ENCODE measurements at places on chromosomes 5 and 9.

DNA sequence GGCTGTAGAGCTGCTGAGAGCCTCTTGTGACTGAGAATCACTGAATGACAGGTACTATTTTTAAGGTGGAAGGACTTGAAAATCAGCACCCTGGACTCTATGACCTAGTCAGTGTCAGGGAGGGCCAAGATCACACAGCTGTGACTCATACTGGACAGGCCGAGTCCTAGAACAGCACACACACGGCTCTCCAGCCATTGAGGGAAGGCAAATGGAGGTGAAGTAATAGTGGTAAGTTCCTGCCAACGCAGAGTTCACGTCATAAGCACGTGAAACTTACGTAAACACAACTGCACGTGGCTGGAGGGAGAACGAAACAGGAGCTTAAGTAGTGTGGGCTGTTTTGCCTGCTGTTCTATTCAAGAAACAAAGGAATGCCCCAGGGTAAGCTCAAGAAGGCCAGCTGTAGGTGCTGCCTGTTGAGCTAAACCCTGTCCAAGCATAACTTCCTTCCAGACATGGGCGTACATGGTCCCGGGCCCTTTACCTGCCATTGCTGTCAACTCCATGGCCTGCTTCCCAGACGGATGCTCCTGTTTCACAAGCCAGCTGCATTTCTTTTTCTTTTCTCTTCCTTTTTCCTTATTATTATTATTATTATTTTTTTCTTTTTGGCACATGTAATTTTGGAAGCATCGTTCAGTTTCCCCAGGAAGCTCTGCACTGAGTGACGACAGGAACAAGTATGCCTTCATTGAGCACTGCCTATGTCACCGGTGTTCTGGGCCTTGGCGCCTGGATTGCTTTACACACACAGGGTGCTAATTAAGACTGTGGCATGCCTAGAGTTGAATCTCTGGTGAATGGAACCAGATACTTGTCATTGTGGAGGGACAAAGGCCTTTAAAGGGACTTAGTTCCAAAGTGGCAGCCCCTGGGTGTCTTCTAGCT lies 10.2 kb upstream of the LCP2 start:
- no peak for DNase-seq

GRCh38 chr5:175685701-175686350 lies 28.0 kb downstream of the HRH2 start:
- no peak for DNase-seq

DNA sequence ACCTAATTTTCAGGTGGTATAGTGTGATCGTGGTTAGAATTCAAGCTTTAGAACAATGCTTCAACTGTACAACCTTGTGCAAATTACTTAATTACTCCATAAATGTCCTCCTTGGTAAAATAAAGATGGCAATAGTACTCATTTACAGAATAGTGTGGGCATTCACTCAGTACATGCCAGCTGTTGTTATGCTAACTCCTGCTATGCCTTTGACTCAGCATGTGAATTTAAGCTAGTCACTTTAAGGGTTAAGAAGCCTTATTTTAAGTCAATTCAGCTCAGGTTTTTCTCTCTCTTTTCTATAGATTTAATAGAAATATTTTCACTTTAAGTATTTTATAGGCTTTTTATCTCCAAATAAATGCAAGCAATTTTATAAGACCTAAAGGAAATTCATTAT lies 335.6 kb upstream of the ITGA1 start:
- no peak for DNase-seq

DNA sequence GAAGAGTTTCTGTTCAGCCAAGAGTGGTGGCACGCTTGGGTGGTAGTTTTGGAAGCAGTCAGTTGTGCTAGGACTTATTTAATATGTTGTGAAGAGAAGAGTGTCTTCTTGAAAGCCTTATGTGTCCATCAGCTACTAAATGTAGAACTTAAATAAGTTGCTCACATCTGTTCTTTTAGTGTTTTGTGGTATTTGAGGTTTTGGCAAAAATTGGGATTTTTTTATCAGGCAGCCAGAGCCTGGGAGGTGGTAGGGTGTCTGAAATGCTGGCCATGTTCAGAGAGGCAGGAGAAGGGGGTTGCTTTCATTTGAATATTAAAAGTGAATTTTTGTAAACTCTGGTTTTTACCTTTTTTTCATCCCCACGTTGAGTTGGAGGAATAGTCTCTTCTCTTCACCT lies 24.2 kb upstream of the ZBTB34 start:
- peak; percentile 16 for DNase-seq

DNA sequence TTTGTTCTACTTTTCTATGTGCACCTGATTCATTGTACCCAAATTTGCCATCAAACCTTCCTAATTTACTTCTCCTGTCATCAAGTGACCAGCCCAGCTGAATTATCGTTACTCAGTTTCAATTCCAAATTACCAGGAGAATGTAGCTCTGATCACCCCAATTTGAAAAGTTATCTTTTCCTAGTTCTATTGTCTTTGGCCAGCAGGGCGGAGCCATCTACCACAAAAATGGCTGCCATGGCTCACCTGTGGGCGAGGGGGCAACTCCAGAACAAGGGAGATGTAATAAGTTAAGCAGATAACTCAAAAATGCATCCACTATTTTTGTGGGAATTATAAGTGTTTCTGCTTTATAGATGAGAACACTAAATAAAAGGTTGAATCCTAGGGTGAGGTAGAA lies 133.8 kb upstream of the MOCS2 start:
- DNase-seq: no peak

- no peak for DNase-seq
Measured at GRCh38 chr5:170046241-170046640, 59.5 kb upstream of the FOXI1 start.

DNA sequence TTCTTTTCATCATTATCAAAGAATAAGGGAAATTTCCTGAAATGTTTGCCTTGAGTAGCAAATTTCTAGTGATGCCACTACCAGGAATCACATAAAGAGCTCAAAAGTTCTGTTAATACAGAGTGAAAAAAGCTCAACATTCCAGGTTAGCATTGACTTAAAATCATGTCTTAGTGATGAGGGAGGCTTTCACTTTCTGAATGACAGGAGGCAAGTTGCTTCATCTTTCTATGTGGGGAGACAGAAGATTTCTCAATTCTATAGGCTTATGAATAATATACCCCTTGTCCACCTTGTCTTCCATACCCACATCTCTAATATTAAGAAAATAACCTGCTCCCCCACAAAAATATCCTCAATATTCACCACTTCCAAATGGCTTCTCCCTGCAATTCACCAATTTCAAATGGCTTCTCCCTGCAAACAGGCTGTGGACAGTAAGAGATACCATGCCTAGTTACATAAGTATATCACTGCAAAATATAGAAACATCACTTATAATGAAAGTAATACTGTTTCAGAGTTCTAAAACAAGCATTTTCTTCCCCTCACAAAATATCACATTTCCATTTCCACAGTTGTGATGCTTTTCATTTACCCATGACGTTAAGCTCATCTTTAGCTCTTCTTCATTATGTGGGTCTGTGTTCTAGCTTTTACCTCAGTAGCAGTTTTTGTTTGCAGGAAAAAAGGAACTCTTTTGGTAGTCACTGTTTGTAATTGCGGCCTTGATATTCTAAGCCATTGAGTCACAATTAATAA lies 2.2 kb upstream of the JAK2 start:
- DNase-seq: no peak

DNA sequence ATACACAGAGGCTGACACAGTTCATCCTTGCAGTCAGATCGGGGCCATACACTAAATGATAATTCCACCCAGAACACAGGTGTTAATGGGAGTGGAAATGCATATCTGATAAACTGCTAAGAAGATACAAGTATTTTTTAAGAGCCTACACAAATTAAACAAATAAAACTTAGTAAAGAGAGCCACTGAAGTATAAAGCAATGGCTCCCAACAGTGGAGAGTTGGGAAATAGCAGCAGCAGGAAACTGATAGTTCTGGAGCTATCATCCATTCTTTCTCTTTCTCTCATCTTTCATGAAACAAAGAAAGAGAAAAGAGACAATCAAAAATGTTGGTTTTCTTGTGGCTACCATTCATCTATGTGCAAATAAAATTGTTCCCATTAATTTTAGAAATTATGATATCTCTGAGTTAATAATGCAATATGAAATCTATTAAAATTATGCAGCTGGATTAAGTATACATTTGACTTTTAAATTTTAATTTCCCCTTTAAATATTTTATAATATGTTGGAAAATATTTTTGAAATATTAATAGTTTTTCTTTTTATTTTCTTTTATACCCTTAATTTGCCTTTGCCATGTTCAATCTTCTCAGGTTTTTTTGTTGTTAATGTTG lies 120.8 kb downstream of the EMB start:
- DNase-seq: no peak

GRCh38 chr9:129334105-129334935 lies 156.3 kb upstream of the IER5L start:
- peak; percentile 87 for DNase-seq

GRCh38 chr9:85973238-85973637 lies 32.3 kb downstream of the NAA35 start:
- no peak for DNase-seq

DNA sequence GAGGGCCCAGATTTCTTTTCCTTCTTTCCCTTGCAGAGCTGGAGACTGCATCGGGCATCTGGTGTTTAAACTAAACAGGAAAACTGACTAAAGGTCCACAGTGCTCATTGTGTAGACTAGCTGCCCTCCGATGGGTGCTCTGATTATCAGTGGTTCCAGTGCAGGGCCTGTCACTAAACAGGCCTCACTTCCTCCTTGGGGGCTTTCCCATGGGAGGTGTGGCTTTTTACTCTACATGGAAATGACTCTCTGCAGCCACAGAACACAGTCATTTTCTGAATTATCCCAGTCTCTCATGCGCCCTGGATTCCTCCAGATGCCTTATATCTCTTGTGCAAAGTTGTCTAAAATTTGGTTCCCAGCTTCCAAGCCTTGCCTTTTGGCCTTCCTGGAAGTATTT lies 199.2 kb downstream of the TRIO start:
- no peak for DNase-seq

DNA sequence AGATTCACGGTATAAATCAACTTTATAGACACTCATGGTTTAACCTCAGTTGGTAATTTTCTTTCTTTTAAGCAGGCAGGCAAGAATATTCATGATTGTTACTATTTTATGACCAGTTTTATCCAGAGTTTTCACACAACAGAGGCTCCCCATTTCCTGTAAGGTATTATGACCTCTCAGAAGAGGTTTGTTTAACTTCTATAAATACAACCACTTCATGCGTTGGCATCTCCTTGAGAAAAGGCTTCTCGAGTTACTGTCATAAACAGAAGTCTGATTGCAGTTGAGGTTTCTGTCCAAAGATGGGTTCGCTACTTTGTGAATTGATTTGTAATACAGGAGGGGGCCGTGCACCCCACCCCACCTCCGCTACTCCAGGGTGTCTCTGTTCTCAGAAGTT lies 55.3 kb downstream of the ENTREP1 start:
- DNase-seq: no peak

DNA sequence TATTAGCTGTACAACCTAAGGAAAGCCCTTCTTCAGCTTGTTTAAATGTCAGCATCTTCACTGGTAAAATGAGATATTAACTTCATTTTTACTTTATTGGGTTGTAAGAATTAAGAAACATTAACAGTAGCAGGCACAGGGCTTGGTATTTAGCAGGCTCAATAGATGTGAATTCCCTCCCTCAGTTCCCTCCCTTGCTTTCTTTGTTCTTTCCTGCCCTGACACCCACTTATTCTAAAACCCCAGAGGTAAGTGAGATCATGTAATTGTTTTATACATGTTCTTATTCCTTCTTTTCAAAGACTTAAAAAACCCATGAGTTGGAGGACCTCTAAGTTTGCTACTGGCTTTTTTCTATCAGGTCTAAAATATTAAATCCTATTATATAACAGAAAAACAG lies 73.3 kb upstream of the IFNK start:
- DNase-seq: no peak

- DNase-seq: no peak
Measured at GRCh38 chr9:643966-644365, 197.5 kb upstream of the DMRT1 start.

DNA sequence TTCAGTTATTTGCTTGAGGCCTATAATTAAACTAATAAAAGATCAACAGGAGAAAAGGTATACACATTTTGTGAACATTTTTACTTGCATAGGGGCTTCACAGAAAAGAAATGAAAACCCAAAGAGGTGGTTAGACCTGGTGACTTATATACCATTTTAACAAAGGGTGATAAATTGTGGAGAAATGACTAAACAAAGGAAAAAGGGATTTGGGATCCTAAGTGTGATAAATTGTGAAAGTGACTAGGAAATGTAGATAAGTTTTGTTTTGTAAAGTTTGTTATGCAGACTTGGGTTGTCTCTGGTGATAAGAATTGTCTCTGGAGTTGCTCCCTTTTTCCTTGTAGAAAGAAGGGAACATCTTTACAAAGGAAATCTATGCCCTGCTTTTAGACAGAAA lies 86.1 kb upstream of the ZNF608 start:
- no peak for DNase-seq

DNA sequence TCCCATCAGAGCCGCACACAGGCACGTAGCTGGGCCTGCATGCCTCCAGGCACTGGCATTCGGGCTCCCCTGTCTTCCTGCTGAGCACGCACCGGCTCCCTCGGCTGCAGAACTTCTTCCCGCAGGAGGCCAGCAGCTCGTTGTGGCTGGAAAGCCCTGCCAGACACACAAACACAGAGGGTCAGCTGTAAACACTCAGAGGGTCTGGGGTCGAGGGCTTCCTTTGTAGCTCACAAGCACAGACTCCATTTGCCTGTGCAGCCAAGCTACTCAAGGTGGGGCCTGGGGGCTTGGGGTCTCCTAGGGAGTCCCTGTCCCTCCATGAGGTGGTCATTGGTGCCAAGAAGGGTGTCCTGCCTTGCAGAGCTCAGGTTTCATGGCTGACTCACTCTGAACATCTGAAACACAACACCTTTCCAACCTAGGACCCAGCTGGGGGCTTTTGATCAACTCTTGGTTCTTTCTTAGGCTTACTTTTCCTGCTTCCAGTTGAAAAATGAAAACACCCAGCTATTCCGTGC lies 211.4 kb downstream of the FSTL4 start:
- DNase-seq: no peak

- DNase-seq: no peak
Measured at GRCh38 chr5:25488119-25488518, 843.3 kb upstream of the CDH10 start.

DNA sequence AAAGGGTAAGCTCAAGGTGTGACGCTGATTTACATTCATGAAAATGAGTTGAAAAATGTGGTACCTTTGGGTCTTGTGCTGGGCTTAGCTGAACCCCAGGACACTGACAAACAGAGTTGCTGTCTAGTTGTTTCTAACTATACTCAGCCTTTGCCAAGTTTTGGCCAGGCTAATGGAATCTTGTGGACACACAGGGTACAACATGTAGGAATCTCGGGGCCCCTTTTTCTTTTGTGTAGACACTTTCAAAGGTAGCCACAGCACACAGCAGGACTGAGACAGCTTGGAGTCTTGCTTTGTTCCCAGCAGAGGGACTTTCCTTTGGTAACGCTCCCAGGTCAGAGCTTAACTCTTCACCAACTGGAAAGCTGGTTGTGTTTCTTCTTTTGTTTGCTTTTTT lies 7.8 kb downstream of the LIX1 start:
- DNase-seq: no peak

Data from AG09309 (cell line).